ENCODE measurements at places on chromosomes 3 and 15.

GRCh38 chr3:75260-75659, 121.3 kb upstream of the CHL1 start:
- DNase-seq: no peak

DNA sequence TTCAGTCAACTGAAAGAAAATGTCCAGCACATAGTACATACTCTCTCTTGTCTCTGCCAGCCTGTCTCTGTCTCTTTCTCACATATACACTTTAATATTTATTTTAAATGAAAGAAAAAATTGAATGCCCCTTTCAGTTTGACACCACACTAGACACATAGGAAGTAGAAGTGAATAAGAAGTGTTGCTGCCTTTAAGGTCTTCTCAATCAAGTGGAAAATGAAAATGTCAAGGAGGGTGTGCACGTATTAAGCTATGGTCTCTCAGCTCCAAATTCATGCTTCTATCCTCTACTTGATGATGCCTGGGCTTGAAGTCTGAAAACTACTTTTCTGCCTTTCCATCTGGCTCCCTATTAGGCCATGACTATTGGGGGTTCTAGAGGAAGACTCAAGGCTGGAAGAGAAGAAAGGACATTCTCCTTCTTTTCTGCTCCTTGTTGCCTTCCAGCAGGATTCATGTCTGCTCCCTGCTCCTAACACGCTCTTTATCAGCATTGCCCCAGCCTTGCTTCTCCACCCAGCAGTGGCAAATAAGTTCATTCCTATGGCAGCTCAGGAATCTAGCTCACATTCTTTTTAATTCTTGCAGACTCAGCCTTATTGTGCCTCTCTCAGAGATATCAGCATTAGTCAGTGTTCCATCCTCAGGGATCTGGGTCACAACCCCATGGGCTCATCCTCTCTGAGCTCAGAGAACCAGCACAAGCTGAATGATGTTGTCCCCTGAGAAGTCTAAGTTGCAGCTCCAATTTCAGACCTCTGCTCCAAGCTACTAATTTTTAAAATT, 609.1 kb upstream of the GRM7 start:
- DNase-seq: no peak

DNA sequence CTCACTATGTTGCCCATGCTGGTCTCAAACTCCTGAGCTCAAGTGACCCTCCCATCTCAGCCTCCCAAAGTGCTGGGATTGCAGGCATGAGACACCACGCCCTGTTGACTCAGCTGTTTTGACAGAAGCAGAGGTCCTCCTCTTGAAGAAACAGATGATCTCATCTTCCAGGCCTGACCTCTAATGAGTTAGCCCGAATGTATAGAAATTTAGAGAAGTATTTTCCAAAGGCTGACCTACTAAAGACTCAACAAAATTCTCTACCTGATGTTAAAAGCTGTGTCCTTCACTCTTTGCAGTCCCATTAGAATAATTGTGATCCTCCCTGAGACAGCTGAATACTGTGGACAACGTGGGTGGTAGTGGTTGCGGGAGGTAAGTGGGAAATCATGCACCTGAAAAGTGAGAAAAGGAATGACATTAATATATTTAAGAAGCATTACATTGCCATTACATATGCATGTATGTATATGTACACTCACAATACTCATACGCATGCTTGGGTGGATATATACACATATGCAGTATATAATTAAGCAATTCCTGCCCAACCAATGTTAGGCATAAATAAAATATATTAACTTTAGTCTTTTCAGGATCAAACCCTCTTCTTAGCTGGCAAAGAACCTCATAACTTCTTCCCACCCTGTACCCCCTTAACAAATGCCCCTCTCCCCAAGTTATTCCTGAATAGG, 204.6 kb upstream of the NR2F2 start:
- DNase-seq: no peak

GRCh38 chr15:75862796-75863195, 19.5 kb downstream of the UBE2Q2 start:
- no peak for DNase-seq

- no peak for DNase-seq
Measured at GRCh38 chr15:29062179-29062591, 176.4 kb downstream of the APBA2 start.

GRCh38 chr3:127264292-127264691, 23.6 kb downstream of the PRR20G start:
- no peak for DNase-seq

GRCh38 chr3:186368717-186369116, 6.7 kb upstream of the DGKG start:
- DNase-seq: no peak

DNA sequence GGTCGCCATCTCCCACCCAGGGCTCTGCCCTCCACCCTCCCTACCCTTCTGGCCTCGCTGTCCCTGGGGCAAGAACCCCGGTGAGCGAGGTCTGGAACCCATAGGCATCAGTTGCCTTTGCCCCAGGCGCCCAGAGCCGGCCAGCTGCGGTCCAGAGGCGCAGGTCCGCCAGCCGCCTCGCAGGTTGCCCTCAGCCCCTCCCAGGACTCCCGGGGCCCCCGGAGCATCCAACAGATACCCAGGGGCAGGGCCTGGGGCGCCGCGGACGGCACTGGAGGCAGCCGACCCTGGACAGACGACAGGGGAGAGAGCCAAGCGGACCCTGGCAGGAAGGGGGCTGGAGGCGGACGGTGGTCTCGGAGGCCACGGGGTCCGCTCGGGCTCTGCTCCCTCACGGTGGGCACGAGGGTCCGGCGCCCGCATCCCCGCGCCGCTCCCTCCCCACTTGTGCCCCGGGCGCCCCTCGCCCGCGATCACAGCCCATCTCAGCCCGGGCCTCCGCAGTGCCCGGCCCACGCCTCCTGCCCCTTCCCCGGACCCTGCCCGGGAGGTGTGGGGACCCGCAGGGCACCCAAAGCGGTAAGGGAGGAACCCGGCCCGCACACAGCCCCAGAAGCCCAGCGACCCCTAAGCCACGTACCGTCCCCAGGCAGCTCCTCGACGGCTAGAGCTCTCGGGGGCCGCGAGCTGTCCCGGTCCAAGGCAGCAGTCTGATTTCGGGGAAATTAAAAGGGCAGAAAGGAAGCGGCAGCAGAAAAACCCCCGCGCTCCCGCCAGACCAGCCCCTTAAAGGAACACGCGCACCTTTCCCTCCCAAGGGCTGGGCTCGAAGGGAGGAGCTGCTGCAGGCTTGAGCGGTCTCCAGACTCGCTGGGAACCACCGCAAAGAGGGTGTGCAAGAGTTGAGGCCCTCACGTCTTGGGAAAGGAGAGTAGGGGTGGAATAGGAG, at the start of gene HAPLN3:
TSS of gene HAPLN3 (minus strand) at position 726 of the 949 bp plus-strand sequence. CDS start 8,246 bp downstream, outside the sequence.
- peak; percentile 49 for DNase-seq

GRCh38 chr15:41603941-41604911, 45.2 kb downstream of the TYRO3 start:
- peak; percentile 24 for DNase-seq

- DNase-seq: no peak
Measured at GRCh38 chr3:11391174-11391879, 119.1 kb downstream of the ATG7 start.

DNA sequence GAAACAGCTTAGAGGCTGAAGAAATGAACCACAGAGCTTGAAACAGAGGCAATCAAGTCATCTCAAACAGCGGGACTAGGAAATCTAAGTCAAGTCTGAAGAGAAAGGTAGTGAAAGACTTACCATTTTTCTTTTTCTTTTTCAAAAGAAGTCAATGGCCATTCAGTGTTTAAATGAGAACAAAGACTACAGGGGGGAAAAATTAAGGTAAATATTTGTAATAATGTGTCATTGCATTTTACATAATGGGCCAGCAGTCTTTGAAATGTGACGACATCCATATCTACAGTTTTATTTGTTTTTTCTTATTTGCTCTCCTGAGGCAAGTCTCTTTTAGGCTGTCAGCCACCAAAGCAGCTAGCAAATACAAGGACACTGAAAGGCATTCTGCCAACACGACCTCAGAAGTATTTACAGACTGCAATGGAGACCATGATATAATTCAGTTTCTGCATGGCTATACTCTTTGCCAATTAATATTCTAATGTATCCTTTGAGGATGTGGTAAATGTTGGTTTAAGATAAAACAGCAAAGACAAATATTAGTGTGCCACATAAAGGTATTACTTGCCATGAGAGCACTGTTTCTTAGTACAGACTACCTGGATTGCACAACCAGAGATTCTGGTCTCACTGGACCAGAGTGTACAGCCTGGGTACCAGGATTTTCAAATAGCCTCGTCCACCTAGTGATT, 307.0 kb upstream of the THBS1 start:
- no peak for DNase-seq
